ENCODE measurements at places on chromosomes 5 and 9.

DNA sequence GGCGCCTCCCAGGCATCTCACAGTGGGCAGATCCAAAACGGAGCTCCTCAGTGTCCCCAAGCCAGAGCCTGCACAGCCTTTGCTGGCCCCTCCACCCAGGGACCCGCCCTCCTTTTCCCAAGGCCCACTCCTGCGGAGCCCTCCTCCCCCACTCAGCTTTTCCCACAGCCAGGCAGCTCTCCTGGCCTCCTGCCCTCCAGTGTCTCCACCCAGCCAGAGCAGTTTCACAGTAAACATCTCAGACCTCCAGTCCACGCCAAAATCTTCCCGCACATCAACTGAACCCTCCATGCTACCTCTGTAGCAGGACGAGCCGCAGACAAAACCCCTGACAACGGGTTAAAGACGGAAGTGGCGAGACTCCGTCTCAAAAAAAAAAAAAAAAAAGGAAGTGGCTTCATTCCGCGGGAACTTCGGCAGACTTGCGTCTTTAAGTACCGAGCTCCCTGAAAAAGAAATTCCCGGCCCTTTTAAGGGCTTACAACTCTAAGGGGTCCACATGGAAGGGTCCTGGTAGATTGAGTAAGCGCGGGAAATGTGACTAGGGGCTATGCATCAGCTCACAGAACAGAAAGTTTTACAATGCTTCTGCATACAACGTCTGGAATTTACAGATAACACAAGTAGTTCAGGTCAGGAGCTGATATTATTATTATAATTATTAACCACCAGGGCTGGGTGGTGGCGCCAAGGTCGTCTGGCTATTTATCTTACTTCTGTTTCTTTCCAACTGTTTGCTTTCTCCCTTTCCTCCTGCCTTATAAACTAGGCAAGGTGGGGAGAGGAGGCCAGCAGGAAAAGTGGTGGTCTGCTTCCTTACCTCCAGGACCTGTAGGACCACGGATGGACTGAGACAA lies 11.4 kb upstream of the GRIN1 start:
- peak; percentile 49 for DNase-seq

- DNase-seq: no peak
These were observed 559 bp downstream of the SPAG8 start for GRCh38 chr9:35811381-35812024.

DNA sequence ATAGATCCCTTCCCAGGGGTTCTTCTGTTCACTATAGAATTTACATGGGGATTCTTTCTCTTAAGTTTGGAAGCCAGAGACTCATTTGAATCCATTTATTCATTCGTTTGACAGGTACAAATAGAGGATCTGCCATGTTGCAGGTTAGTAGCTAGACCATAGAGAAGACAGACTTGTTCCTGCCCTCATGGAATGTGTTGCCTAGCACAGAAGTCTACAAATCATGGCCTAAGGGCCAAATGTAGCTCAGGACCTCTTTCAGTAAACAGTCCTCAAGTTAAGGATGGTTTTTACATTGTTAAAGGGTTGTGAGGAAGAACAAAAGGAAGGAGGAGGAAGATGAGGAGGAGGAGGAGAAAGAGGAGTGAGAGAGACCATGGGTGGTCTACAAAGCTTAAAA lies 114.7 kb upstream of the SLC44A1 start:
- DNase-seq: no peak

GRCh38 chr5:115758356-115758755 lies 58.1 kb downstream of the CDO1 start:
- no peak for DNase-seq

- DNase-seq: no peak
These were observed 13.4 kb upstream of the PTAR1 start for GRCh38 chr9:69773258-69773657.

- peak; percentile 95 for DNase-seq
These were observed 7.0 kb upstream of the MGAT1 start for GRCh38 chr5:180809403-180810209.

DNA sequence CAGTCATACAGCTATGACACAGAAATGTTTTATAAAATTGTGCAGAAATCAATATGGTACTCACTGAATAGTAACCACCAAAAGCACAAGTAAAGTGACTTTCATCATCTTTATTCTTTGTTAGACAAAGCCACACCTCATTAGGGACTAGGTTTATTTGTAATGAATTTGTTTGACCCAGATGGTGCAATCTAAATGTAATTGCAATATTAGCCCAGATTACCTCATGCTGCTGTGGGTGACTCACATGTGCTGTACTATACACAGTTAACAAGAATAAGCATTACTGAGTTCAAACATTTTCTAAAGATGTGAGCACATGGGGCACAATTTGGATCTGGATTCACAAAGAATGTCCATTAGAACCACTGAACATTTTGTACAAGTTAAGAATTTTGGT lies 759.3 kb upstream of the TYRP1 start:
- no peak for DNase-seq

GRCh38 chr5:109931049-109931780 lies 241.5 kb downstream of the MAN2A1 start:
- DNase-seq: no peak

DNA sequence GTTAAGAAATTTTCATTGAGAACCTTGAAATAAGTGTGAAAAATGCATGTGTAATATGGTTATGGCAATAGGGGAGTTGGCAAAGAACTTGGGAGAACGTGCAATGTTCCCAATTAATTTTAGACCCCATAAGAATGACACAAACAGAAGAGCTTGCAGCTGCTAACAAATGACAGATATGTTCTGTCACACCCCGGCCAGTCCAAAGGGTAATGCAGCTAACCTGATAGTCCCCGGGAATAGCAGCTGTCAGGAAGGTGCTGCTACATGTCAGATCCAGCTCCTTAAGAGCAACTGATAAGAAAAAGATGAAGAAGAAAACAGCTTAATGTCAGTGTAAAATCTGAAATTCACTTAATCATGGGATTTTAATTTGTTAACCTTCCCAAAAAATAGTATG lies 30.4 kb downstream of the SEMA5A start:
- no peak for DNase-seq

GRCh38 chr9:107425101-107426025 lies 64.2 kb downstream of the KLF4 start:
- no peak for DNase-seq

GRCh38 chr5:74465724-74466123 lies 174.8 kb downstream of the ENC1 start:
- DNase-seq: no peak

- no peak for DNase-seq
These were observed 50.3 kb upstream of the PSD2 start for GRCh38 chr5:139745132-139745799.

GRCh38 chr5:125376059-125376641 lies 629.7 kb upstream of the ZNF608 start:
- no peak for DNase-seq

Measured in central memory CD4-positive, alpha-beta T cell (primary cell).